Activated T-helper 1 cell treated with anti-CD3 and anti-CD28 coated beads, Interleukin-12 subunit alpha, Interleukin-12 subunit beta, Interleukin-2, Interleukin-4 antibody, amounts not matched to agents 30 ng/mL and 10 ng/mL and 1 ng/mL, durations not matched to agents 14 hours and 24 hours and 36 hours (primary cell): ENCODE measurements at places on chromosomes 13 and 19. TPM values are rescaled to one million over a fixed set of nuclear protein-coding genes. Genes with fewer than 3 reads are reported as not detected.

- no peak for DNase-seq
Measured at GRCh38 chr13:40235160-40235796, 431.2 kb downstream of the FOXO1 start.

FFAR2 gene
- total RNA-seq, result not detected in 2 replicates

- DNase-seq, result no peak
Measured at GRCh38 chr13:21343659-21344058, 115.4 kb downstream of the ZDHHC20 start.

DNA sequence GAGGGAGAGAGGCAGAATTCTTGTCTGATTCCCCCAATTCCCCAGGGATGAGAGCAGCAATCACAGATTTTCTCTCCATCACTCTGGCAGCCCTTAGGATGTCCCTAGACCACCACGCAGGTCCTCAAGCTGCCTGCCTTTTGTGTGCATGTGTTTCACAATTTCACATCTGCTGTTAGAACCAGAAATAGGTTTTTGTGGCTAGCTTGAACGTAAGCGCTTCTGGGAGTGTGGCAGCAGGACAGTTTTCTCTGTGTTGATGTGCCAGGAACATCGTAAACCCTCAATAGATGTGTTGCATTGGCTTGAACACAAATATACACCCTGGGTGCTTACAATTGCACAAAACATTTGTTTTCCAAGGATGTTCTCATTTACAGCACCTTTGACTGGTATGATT lies 78.8 kb upstream of the TMTC4 start:
- no peak for DNase-seq

DNA sequence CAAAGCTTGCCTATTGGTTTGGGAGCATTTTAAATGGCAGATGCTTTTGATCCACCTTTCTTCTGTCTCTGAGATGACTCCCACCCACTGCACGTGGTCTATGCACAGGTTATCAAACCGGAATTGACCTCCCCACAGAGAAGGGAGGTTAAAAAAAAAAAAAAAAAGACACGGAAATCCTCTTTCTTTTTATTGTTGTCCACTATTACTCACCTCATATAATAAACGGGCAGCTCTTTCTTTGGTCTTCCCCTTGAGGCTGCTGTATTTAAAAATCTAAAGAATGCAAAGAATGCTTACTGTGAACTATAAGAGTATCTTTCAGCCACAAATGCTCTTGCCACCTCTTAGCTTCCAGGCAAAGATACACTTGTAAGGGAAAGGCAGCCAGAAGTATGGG lies 329.7 kb downstream of the NDFIP2 start:
- DNase-seq, result no peak

DNA sequence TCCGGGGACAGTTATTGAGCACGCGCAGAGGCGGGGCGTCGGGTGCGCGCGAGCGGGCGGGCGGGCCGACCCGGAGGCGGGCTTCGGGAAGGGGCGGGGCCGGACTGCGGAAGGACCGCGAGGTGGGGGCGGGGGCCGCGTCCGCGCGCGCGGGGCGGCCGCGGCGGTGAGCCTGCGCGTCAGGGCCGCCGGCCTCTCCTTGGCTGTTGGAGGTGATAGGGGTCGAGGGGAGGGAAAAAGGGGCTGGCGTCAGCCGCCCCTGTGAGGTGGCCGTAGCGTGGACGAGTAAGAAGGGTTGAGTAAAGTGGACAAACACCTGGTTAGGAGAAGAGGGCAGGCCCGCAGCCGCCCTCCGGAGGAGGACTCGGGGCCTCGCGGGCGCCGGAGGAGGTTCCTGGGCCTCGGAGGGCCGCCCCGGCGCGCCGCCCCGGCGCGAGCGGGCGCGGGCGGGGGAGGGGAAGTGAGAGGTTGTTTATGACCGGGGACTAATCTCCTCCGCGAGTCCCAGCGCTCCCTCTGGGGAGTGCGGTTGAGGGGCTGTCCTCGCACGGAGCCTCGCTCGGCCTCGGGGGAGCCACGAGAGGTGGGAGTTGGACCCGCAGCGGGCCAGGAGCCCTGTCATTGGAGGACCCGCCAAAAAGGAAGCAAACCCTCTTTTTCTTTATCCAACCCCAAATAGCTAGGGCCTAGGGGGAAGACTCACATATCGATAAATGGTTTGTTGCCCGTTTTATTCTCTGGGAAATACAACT lies 547 bp upstream of the INTS6 start:
- DNase-seq, result peak; percentile 80

DNA sequence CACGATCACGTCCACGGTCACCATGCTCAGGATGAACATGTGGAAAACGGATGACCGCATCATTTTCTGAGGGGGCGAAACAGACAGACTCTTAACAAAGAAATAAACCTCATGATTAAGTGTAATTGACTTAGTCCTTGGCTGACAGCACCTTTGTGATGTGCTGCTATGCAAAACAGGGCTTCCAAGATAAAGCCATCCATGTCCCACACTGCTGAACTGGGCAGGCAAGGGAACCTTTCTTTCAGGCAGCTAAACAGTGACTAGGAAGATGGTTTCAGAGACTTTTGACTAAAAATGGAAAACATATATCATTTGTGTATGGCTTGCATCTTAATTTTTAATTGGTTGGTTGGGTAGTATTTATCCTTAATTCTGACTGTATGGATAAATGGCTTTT lies 157.8 kb downstream of the NALCN start:
- DNase-seq, result no peak

MATK gene
- 21.5 and 24.3 TPM in 2 replicates for total RNA-seq

- no peak for DNase-seq
Measured at GRCh38 chr13:25691654-25692053, 319.9 kb downstream of the ATP8A2 start.

ATP4B gene
- total RNA-seq, result not detected in 2 replicates

DNA sequence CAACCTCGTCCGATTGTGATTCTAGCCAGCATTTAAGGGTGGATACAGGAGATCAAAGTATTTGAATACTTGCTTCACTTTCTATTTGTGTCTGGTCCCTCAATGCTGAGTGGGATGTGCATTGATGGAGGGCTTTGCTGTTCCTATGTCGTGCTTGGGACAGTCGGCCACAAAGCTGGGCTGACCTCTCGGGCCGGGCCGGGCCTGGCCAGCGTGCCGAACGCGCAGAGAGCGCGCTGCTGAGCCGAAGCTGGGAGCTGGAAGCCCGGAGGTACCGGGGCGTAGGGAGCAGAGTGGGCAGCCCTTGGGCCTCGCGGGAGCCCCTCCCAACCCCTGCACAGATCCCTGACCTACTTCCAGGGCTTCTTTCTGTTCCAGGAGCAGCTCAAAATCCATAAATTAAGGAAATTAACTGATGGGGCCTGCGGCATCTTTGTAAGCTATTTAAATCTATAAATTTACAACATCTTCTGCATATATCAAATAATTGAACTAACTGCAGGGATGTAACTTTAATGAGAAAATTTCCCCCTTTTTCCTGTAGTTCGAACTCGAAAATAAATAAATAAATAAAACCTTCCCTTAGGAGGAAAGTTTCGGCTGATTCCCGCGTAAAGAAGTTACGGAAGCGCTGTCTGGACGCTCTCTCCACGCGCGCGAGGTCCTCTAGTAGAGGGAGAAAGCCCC lies 1.8 kb upstream of the KCTD15 start:
- DNase-seq, result no peak

GRCh38 chr13:75739244-75739868 lies 103.2 kb downstream of the LMO7 start:
- DNase-seq, result no peak

KIR3DL2 gene
- total RNA-seq, result 0.65 and 1.1 TPM in 2 replicates

GRCh38 chr19:13401388-13401787 lies 104.9 kb downstream of the CACNA1A start:
- DNase-seq, result no peak

DNA sequence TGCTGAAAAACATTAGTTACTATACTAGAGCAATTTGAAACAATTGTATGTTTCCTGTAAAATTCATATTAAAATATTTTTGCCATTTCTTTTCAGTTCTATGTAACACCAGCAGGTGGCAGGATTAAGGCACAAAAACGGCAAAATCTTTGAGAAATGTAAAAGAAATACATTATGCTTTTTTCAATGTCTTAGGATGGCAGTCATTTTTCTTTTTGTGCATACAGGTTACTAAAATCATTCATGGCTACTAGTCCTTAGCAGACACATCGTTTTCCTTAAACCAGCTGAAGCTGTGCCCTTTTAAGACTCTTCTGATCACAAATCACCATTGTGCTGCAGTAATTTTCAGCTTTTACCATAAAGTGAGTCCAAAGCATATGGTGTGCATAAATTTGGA lies 800.7 kb upstream of the SLITRK5 start:
- no peak for DNase-seq

DNA sequence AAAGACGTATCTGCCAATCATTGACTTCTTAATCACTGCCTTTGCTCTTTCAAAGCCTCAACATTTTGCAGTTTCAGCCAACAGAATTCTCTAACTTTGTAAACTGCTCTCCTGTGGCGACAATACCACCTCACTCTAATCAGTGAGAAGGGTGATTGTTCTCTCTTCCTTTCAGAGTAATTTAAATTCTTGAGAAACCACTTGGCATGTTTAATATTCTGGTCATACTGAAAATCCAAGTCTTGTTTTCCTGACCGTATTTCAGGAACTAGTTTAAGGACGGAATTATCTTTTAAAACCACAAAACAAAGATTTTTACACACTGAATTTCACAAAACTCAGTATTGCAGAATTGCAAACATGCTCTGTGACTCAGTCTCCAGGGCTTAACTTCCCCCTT lies 5.2 kb upstream of the CDC16 start:
- no peak for DNase-seq

GRCh38 chr13:101415358-101416174 lies 742 bp downstream of the NALCN start:
- DNase-seq, result no peak

NCAN gene
- total RNA-seq, result 0.20 TPM in 1 of 2 replicates, not detected in the other

DNA sequence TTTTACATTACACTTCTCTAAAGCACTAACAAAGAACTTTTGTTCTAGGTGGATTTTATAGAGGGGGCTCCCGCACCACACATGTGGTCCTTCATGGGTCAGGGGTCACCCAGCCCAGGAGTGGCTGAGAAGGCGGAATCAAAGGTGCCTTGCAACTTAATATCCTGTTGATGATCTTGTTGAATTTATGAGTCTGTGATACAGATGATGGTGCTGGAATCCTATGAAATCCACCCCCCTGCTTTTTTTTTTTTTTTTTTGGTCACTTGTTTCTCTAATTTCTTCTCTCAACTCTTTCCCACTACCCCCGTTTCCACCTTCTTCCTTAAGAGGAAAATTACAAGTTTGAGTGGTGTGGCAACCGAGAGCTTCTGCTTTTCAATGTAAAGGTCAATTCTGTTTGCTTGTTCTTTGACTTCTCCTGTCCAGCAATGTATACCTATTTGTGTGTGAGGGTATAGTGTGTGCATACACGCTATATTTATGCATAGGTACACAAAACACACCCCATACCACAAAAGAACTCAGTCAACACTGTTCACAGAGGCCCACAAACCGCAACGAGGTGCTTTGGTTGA lies 4.2 kb upstream of the ZIC2 start:
- DNase-seq, result no peak
